Fibroblast of upper back skin (primary cell): ENCODE measurements at places on chromosomes 4 and X.

DNA sequence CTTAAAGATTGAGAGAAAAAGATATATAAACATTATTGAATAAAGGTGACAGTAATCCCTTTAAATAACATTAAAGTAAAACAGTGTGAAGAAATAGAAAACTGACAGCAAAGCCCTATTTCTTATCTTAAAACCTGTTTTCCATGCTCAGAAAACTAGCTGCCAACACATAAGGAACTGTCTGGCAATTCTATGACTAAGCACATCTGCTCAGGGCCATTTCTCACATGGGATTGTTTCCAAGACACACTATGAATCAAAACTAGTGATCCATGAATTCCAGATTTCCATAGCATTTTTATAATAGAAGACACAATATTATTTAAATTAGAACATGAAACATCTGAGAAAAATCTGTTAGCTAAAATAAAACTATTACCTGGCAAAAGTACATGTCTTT lies 113.4 kb downstream of the SCLT1 start:
- DNase-seq, result peak; percentile 92

DNA sequence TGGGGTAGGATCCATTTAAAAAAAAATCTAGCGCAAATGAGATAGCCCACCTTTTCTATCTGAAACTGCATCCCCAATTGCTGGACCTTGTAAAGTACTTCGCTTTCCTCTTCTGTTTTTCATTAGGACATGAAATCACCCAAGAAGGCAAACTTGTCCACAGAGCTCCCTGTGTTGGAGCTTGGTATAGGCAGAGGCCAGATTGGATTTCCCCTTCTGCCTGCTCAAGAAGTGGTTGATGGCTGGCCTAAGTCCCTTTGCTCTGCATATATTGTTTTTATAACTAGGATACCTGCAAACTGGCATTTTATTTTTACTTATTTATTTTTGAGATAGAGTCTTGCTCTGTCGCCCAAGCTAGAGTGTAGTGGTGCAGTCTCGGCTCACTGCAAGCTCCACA lies 28.4 kb downstream of the RNF4 start:
- no peak for DNase-seq

- no peak for DNase-seq
Observed at GRCh38 chr4:114728426-114728825, 129.8 kb downstream of the UGT8 start.

GRCh38 chr4:57966987-57967760 lies 857.0 kb upstream of the IGFBP7 start:
- DNase-seq, result no peak

DNA sequence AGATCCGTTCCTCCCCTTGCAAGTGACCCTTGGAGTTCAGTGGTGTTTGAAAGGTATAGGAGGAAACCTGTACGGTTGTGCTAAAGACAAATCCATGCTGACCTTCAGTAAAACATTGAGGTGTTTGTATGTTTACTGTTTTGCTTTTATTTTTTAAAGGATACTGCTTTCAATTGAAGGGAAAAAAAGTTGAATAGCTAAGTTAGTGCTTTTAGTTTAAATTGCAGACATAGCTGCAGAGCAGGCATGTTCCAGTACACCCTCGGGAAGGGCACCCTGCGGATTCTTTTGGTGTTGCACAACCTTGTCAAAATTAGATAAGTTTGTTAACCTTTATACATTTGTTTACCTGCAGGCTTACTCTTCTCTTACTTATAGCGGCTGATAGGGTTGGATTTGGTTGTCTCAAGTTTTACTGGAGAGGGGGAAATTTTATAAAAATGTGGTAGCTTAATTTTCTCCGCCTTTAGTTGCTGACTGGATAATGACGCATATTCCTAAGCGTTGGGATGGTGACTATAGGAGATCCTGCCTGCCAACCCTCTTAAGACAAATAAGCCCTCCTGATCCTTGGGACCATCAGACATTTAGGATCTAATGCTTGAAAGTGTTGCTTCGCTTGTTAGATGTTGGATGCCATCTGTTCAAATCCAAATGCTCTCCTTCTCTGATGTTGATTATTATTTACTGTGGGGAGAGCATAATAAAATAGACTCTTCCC lies 2.0 kb downstream of the RAPGEF2 start:
- peak; percentile 12 for DNase-seq

GRCh38 chr4:151744614-151745013 lies 16.2 kb downstream of the GATB start:
- DNase-seq, result peak; percentile 87

DNA sequence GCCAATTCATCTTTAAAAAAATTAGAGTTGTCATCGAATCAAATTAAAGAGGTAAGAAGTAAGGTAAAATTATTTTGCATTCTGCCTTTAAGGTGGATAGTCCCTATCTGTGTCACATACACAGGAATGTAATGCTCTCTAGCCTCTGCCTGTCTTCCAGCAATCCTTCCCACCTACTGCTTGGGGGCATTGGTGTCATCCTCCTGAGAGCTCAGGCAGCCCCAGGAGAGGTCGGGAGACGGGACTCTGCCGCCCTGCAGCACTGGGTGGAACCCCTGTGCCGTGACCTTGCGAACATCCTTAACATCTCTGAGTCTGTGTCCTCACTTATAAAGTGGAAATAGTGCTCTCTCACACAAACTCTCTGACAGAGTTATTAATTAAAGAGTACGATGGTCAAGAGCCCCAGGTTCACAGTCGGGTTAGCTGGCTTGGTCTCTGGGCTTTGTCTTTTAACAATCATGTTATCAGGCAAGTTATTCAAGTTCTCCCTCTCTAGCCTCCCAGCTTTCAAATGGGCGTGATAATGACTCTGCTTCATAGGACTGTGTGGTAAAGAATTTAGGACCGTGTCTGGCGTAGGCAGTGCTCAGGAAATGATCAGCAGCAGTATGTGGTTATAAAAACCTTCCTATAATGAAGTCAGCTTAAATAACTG lies 10.2 kb downstream of the TLR3 start:
- no peak for DNase-seq

GRCh38 chrX:1462596-1463251 lies 10.0 kb upstream of the ASMTL start:
- DNase-seq, result peak; percentile 74

DNA sequence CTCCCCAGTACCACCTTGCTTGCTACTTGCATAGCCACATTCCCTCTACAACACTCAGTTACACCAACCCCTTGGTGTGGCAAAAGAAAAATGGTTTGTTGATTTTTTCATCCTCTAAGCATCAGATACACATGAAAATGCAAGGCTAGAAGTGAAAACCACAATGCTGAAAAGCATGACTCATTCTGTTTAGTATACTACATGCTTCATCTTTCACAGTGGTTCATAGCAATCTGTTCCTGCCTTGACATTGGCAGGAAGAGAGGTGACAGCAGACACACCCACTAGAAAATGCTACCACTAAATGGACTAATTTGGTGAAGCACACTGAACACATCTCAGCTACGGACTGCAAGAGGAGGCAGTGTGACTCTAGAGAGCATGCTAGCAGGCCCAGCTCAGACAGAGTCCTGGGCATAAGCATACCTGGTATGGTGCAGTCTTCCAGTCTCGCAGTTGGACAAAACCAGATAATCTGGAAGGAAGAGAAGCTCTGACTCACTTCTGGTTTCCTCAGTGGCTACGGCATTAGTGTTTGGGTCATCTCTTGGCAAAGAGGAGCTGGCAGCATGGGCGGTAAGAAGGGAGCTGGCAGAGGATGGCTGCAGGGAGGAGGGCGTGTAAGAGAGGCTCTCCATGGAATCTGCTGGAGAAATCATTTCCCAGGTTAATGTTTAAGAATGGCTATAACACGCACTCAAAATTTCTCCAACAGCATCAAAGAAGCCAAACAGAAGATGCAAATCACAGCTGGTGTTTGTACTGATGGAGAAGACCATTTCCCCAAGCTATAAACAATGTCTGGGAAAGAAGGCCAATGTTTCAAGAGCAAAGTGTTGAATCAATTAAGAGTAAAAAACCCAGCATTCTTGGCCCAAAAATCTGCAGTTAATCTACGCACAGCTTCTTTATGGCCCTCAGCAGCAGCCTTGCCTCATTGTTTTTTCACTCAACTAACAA lies 37.8 kb downstream of the GAB3 start:
- DNase-seq, result peak; percentile 55
